Dermis blood vessel endothelial cell (primary cell): ENCODE measurements at places on chromosomes 16 and 17. TPM values are rescaled to one million over a fixed set of nuclear protein-coding genes. Genes with fewer than 3 reads are reported as not detected.

DNA sequence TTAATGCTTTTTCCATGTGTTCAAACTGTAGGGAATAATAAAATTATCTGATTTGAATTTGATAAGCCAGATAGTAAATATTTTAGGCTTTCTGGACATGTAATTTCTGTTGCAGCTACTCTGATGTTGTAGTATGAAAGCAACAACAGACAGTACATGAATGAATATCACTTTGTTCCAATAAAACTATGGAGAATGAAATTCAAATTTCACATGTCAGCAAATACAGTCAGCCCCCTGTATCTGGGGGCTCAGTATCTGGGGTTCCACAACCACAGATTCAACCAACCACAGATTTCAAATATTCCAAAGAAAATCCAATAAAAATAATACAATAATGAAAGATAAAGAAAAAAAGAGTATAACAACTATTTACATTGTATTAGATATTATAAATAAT lies 8.2 kb upstream of the CLTC start:
- no peak for DNase-seq

KIF1C gene
- 105 and 189 TPM in 2 replicates for total RNA-seq

DNA sequence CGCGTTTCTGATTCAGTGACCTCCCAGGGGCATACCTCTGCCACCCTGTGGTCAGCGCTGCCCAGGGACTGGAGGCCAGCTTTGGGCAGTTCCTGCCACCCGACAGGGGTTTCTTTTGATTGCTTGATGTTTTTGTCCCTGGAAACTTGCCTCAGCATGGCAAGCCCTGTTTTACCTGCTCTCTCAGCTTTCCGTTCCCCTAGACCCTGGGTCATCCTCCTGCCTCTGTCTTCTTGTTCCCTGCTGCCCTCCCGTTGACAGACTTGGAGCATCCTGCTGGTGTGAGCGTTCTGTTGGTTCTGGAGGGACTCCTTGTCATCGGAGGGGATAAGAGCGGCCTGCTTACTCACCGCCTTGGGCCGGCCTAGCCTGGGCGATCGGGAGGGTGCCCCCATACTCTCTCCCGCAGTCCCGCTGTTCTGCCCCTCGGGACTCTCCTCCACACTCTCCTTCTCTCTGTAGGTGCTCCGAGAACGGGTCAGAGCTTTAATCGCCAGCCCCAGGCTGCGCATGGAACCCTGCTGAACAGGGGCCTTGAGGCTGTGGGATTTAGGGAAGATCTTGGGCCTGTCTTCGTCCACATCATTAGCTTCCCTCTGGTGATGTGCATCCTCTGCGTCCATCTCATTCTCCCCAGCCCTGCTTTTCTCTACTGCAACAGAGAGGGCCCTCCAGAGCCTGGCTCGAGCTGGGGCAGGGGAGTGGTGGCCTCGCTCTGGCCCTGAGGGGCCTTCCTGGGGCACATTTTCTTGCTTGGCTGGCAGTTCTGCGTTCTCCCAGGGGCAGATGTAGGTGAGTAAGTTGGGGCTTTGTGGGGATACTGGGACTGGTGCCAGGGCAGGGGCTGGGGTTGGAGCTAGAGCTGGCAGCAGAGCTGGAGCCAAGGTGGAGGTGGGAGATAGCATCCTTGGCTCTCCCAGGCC lies 13.7 kb downstream of the GPR179 start:
- no peak for DNase-seq

GPR142 gene
- 0.09 and 0.68 TPM in 2 replicates for total RNA-seq

DNA sequence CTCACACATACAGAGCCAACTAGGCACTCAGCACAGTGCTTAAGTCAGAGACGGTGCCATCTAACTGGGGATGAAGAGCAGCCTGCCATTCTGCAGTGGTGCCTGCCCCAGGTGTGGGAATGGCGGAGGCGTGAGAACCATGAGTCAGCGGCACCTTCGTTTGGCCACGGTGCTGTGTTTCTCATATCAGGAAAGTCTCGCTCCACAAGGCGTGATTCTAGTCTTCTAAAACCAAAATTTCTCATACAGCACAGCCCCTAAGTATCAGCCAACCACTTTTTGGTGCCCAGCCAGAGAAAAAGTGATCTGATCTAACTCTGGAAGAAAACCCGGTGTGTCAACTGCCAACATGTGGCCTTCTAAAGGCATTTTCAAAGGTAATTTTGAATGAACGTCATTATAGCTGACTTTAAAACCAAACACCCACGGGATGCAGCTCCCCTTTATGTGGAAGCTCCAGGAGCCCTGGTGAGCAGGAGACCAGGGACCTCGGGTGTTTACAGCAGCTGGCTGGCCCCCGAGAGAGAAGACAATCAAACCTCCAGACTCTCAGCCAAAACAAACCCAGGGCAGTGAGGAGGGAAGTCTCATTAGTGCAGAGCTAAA lies 54.6 kb downstream of the ABCC12 start:
- DNase-seq = no peak

- DNase-seq = no peak
These were observed 195.7 kb upstream of the WSCD1 start for GRCh38 chr17:5874486-5874885.

- DNase-seq = peak; percentile 72
These were observed 46.8 kb downstream of the ZFPM1 start for GRCh38 chr16:88499836-88500251.

NSF gene
- total RNA-seq = 40.2 and 55.7 TPM in 2 replicates

GRCh38 chr17:69796078-69796477 lies 278.9 kb upstream of the KCNJ16 start:
- DNase-seq = no peak

OR4D1 gene
- total RNA-seq = not detected in 2 replicates

STAC2 gene
- total RNA-seq = 0.05 and 0.34 TPM in 2 replicates

KCTD11 gene
- total RNA-seq = 2.6 and 3.2 TPM in 2 replicates

DNA sequence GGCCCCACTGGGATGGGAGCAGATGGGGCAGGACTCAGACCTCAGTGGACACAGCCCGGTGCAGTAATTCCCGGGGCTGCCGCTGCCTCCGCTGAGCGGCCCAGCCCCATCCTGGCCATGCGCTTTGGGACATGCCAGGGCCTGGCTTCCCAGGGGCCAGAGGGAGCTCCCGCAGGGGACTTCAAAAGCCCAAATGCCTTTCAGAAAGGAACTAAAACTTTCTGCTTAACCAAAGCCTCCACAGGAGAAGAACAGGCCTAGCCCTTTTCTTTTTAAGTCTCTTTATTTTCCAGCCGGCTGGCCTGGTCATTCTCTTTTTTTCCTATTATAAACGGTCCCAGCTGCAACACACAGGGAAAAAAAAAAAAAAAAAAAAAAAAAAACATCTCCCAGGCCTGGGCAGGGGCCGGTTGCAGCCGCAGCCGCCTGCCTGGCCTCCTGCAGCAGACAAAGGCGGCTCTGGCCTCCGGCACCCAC lies 10.7 kb upstream of the ZNF423 start:
- DNase-seq = no peak

LLGL2 gene
- total RNA-seq = 14.8 and 21.9 TPM in 2 replicates

DNA sequence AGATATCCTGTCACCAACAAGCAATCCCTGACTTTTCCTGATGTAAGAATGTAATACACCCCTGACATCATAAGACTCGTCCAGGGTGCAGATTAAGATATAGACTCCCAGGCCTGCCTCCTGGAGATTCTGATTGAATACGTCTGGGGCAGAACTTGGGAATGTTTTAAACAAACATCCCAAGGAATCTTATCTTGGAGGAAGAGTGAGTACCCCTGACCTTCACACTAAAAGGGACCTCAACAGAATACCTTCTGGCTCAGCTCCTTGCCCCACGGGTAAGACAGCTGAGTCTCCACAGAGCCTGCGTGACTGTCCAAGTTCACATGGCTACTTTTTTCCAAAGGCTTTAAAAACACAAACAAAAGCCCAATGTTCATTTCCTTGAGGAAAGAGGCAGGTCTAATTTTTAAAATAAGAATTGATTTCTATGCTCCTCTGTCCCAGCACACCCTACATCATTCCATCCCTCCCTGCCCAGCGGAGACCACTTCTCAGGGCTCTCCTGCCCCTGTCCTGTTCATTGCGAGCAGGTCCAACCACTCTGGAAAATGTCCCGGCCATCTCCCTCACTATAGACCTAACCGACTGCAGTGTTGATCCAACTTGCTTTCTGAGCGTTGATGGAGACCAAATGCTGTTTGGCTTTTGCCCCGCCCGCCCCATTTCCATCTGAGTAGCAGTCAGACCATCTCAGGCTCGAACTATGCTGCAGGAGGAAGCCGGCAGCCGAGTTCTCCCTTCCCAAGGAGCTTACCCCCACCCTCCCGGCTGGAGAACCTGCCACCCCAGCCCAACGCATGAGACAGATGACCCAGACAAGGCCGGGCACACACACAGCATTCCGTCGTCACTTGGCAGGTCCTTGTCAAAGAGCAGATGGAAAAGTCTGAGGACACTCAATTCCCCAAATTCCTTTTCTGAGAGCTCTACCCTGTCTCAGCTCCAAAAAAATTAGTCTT lies 44.1 kb upstream of the MYH10 start:
- peak; percentile 9 for DNase-seq

GRCh38 chr16:85326113-85326793 lies 214.0 kb upstream of the CIBAR2 start:
- DNase-seq = no peak

- DNase-seq = no peak
These were observed 677 bp downstream of the SULT1A2 start for GRCh38 chr16:28596115-28596630.

TEX14 gene
- under 0.01 and 0.05 TPM in 2 replicates for total RNA-seq

GRCh38 chr16:50025537-50025931 lies 509 bp downstream of the CNEP1R1 start:
- DNase-seq = peak; percentile 28

DNA sequence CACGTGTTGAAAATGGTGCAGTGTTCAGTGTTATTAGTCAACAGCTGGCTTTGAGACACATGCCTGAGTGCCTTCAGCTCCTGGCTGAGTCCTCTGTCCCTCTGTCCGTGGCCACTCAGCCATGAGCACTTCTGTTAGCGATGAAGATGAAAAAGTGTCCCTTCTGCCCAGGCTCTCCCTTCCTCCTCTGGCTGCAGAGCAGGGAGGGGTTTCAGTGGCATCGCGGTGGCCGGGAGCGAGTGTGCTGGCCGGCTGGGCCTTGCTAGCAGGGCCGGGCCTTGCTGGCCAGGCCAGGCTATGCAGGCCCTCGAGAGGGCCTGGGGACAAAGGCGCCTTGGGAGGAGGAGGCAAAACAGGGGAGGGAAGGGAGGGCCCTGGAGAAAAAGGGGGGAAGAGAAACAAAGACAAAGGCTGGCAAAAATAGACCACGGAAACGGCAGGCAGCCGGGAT lies 47.7 kb downstream of the CMIP start:
- DNase-seq = peak; percentile 55

- no peak for DNase-seq
These were observed 1.2 kb downstream of the SOX15 start for GRCh38 chr17:7588553-7589203.

EPOP gene
- 0.65 and 1.2 TPM in 2 replicates for total RNA-seq

DNA sequence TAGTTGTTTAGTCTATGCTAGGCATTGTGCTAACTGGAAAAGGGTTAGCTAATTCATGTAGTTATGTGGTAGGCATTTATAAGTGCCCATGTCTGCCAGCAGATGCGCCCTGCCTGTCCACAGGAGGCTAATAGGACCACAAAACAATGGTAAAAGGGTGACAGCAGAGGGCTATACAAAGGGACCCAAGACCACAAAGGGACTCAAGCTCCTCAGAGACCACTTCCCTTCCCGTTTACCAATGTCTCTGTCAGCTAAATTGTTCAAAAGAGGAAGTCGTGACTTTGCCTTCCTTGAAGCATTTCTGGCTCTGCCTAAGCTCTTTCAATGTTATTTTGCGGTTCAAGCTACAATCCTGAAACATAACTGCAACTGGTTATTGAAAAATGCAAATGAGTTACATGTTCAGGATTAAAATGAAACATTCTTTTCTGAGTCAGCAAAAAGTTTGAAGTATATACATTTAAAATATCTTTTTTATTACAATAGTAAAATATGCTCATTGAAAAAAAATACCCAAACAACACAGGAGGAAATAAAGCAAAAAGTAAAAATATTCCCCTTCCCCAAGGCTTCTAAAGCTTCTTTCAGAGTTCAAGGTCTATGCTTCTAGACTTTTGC lies 149.2 kb downstream of the MAF start:
- no peak for DNase-seq

DNA sequence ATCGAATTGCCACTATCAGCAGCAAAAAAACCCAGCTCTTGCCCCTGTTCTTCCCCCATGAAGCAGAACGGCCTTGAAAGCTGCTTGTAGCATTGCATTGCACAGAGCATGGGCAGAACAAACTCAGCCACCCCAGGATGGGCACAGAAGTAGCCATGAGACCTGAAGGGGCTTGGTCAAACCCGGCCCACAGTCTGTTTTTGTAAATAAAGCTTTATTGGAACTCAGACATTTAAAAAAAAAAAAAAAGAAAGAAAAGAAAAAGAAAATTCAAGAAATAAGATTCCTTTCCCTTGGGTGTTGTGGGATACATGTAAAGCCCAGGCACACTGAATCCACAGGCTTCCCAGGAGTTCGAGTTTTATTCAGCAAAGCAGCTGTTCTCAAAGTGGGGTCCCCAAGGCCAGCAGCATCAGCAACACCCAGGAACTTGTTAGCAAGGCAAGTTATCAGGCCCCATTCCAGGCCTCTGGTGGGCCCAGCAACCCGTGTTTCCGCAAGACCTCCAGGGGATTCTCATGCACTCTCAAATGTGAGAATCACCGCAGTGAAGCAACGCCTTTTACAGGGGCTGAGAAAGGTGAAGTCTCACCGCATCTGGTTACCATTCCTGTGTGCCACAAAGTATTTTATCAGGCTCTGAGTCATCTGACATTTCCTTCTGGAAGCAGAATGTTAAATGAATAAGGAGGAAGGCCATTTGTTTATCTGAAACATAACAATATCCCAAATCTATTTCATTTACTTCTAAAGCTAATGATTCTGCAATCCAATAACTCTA lies 108.2 kb downstream of the SLC39A11 start:
- peak; percentile 67 for DNase-seq

DNA sequence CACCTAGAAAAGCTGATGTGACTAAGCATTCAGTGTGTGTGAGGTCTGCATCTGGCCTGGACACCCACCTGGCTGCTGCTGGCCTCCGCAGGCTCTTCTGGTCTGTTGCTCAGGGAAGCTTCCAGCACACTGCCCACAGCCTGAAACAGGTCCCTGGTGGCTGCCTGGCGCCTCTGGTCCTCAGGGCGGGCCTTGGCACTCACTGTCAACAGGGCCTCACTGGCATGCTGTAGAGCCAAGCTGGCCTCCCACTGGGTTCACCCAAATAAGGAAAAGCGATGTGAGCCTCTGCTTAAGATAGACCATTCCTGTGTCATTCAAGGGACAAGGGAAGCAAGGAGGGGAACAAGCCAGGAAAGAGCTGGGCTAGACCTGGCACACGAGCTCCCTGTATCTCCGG lies 70.6 kb upstream of the BCO1 start:
- DNase-seq = no peak

- peak; percentile 76 for DNase-seq
These were observed 9.1 kb upstream of the ARL5C start for GRCh38 chr17:39174920-39175694.

- peak; percentile 83 for DNase-seq
These were observed 12.0 kb upstream of the MEOX1 start for GRCh38 chr17:43673516-43674323.

USP6 gene
- total RNA-seq = 0.05 TPM in 1 of 2 replicates, not detected in the other
